ENCODE measurements at places on chromosomes 11 and 22.

DNA sequence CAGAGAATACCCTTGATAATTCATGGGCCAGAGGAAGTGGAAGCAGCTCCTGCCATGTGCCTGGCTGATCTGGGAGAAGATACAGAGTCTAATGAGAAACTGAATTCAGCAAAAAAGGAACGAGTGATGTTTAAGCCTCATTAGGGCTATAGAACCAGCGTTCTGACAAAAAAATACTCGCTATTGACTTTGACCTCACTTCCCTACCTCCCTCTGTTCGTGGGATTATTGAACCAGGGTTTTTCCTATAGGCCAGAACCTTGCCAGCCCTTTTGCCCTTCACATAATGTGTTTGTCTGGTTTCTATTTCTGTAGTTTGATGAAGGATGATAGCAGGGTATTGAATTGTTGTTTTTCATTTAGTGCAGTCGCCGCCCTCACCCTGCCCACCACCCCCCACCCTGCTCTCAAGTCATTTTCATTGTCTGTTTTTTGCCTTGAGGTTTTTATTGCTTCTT, 7.6 kb upstream of the RBFOX2 start:
- no peak for ATAC-seq

DNA sequence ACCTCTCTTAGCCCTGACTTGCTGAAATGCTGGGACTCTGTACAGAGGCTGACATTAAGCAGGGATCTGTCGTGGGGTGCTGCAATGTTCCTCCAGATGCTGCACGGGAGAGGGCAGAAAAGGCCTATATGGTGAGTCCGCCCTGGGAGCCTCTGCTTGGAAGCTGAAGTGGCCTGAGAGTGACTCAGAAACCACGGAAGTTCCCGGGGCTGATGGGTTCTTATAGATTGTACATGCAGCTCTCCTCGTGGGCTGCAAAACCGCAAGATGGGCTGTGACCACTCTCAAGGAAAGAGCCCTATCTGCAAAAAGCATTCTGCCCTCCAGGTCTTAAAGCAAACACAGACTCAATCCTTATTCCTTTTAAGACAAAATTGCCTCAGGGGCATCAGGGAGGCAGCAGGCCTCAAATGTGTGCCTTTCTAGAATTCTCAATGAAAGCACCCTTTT, 5.8 kb upstream of the SLC43A3 start:
- ATAC-seq = peak; percentile 53

DNA sequence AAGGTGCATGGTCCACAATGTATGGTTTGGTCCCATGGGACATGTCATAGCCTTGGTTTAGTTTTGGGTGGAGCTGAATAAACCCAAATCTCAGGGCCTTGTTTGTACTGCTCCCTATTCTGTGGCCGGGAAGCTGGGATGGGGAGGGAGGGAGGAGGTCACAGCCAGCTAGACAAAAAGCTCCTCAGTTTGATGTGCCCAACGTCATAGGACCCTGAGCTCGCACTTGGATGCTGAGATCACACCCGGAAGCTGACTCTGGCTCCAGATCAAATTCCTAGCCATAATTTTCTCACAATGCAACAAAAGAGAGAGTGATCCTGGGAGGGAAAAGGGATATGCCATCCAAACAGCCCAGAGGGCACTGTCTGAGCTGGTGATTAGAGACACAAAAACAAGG, 1.5 kb downstream of the HSPB2 start:
- no peak for ATAC-seq

GRCh38 chr11:1479006-1479677, 7.4 kb downstream of the MOB2 start:
- no peak for ATAC-seq

GRCh38 chr11:72646472-72646871, 27.8 kb downstream of the PDE2A start:
- ATAC-seq = no peak

DNA sequence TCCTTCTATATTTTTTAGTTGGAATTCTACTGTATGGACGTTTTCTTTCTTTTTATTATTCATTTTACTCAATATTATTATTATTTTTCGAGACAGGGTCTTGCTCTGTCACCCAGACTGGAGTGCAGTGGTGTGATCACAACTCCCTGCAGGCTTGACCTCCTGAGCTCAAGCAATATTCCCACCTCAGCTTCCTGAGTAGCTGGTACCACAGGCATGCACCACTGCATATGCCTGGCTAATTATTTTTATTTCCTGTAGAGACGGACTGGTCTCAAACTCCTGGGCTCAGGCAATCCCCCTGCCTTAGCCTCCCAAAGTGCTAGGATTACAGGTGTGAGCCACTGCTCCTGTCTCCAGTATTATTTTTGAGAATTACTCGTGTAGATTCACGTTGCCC, 34.0 kb upstream of the CCDC134 start:
- no peak for ATAC-seq

DNA sequence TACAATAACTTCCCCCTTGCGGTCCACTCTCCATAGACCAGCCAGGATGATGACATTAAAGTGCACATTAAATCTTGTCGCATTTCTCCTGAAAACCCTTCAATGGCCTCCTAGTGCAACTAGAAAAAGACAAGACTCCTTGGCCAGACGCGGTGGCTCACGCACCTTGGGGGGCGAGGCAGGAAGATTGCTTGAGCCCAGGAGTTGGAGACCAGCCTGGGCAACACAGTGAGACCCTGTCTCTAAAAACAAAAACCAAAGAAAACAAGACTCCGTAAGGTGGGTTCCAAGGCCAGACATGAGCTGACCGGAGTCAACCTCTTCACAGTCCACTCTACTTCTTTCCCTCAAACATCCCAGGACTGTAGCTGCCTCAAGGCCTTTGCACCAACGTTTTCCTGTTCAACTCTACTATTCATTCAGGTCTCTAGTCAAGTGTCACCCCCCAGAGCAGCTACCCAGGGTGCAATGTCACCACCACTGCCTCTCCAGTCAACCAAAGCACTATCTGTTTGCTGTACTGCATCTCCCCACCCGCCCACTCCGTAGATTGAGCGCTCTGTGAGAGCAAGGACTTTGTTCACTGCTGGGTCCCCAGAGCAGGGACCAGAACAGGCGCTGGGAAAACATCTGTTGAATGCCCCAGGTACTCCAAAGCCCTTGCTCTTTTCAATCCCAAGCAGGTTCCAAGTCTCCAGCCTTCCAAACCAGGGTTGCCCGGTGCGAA, 739 bp downstream of the ZMAT5 start:
- no peak for ATAC-seq

GRCh38 chr11:79087238-79087960, 353.4 kb downstream of the TENM4 start:
- no peak for ATAC-seq

DNA sequence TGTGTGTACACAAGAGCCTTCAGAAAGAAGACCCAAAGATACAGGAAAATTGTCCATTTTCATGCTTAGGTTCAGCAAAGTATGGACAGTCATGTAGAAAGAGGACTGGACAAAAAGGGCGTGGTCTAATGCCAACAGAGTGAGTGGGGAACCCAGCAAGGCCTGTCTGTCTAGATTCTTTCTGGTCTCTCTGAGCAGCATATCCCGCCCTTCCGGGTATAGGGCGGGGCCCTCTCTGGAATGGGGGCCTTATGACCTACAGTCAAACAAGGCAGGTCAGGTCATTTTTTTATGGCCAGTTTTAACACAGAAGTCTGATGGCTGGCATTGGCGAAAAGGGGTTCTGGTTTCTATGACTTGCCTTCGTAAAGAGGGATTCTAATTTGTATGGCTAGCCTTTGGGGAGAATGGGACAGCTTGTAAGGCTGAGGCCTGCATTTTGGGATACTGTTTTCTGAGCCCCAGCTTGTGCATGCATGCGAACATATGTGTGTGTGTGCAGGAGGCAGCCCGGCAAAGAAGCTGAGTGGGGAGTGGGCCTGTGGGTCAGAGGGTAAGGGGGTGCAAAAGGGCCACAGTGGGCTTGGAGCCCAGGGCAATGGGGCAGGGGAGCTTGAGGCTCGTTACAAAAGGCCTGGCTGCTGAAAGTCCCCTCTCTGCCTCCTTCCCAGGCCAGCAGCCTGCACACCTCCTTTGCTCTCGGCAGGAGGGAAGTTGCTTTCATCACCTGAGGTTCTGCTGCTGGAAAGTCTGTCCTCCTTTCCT, 130.5 kb upstream of the B3GAT1 start:
- ATAC-seq = no peak

DNA sequence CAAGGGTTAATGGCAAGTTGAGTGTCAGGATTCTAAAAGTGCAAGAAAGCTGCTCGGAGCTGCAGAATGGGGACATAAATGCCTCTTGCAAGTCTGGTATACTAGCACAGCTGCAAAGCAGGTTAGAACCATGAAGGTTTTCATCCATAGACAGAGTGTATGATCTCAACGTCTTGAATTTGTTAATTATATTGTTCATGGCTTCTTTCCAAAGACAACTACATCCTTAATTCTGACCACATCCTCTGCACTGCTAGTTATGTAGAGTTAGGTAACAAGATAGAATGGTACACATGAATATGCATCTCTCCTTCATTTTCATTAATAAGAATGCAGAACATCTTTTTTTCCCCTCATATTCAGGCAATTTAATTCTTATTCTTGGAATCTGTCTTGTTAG, 34.2 kb downstream of the EXPH5 start:
- ATAC-seq = no peak

Data from activated CD4-positive, CD25-positive, alpha-beta regulatory T cell treated with anti-CD3 and anti-CD28 coated beads, Interleukin-2, amount 50 U/mL, for 24 hours (primary cell).